ENCODE measurements at places on chromosomes 6 and 20.

- no peak for DNase-seq
Measured at GRCh38 chr6:151213352-151213751, 26.4 kb upstream of the AKAP12 start.

GRCh38 chr20:5840411-5841002 is 90.3 kb downstream of the SHLD1 start:
- no peak for DNase-seq

GRCh38 chr6:114830515-114830914 is 487.7 kb upstream of the HS3ST5 start:
- no peak for DNase-seq

DNA sequence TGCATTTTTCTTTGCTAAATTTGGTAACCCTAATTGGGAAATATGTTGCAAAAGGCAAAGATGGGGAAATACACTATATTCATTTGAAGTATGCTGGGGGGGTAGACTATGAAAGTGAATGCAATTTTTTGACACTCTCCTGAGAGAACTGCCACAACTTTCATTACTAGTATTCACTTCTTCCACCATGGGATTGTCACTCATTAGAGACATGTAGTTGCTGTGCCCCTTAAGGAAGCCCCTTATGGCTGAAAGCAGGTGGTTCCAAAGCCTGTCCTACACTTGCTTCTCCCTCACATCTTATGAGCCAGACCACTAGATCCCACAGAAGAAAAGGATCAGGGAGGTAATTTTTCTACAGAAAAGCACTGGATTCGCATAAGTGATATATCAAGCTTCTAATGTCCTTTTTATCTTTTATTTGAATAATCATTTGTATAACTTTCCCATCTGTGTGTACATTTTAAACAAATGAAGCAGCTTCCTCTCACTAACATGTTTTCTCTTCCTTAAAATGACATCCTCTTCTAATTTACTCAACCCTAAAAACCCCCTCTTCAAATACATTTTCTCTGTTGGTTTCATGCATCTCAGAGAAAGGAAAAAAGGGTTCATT is 83.8 kb downstream of the GCLC start:
- no peak for DNase-seq

DNA sequence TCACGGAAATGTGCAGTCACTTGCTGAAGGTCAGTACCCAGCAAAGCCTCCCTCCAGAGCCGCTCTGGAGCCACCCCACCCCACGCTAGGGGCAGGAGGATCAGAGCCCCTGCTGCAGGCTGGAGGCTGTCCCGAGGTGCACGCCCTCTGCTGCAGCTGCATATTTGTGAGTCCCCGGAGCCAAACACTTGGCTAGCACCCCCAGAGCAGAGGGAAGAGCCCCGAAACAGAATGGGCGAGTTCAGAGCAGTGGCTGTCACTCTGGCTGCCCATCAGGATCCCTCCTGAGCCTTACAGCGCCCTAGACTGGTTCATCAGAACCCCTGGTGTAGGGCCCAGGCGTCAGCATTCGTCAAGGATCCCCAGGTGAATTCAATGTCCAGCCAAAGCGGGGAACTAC is 9.5 kb upstream of the TULP1 start:
- DNase-seq = no peak

DNA sequence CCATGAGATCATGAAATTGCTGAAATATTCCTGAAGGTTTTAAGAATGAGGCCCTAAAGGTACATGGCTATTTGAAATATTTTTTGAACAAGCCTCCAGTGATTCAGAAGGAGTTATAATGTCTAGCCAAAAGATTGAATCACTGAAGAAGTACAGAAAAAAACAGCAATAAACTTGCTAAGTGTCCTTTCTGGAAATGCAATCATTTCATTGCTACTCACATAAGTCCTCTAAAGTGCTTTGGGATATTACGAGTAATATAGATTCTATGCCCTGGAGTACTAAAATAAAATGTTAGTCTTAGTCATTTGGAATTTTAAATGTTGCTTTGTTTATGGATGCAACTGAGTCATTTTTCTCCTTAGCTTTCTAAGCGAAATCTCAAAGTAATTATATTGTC is 32.7 kb downstream of the CENPW start:
- DNase-seq = no peak

DNA sequence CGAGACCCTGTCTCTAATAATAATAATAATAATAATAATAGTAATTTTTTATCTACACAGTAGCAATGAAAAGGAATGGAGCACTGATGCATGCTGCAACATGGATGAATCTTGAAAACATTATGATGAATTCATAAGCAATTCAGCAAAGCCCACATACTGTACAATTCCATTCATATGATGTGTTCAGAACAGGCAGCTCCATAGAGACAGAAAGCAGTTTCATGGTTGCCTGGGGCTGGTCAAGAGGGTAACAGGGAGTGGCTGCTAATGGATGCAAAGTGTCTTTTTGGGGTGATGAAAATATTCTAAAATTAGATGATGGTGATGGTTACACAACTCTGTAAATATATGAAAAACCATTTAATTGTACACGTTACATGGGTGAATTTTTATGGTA is 43.6 kb downstream of the SLC24A3 start:
- DNase-seq = no peak

DNA sequence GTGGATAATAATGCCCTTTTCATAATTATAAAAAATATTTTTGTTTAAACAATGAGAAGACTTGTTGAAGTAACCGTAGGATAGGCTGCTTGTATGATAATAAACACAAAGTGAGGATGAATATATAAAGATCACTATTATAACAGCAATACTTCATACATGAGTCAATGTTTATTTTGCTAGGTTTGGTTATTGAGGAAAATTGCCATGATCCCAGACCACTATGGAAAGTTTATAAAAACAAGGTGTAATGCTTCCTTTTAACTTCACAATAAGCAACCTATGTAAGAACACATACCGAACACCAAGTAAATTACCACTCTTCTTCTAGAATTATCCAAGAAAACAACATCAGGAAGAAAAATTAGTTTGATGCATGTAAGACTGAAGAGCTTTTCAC is 495.3 kb upstream of the RNF217 start:
- no peak for DNase-seq

- no peak for DNase-seq
Measured at GRCh38 chr6:93059911-93060310, 359.4 kb downstream of the EPHA7 start.

GRCh38 chr6:162230147-162230752 is 497.3 kb downstream of the PRKN start:
- no peak for DNase-seq

DNA sequence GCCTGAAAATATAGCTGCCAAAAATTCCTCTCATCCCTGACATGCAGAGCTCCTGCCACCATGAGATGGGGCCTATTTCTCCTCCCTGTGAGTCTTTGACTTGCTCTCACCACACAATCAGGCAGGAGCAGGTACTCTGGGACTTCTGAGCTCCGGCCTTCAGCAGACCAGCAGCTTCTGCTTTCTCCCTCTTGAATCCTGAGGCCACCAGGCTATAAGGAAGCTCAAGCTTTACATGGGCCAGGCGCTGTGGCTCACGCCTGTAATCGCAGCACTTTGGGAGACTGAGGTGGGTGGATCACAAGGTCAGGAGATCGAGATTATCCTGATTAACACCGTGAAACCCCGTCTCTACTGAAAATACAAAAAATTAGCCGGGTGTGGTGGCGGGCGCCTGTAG is 238.7 kb upstream of the RREB1 start:
- no peak for DNase-seq

DNA sequence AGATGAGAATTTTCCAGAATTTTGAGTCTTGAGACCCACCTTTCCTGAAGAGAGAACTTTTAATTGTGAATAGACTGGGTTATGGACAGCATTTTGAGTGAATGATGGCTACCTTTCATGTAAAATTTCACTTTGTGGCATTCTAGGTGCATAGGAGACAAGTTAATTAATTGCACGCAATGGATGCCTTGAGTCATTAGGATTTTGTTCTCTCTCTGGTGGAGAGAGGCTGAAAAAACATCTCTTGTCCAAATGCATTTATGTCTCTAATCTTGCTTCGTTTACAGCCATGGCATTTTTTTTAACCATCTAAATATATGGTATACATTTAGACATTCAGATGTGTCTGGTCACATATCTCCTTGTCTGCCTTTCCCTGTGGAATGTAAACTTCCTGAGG is 3.1 kb downstream of the RHAG start:
- no peak for DNase-seq

GRCh38 chr20:38162878-38163875 is 1.9 kb downstream of the TGM2 start:
- DNase-seq = no peak

GRCh38 chr6:1597924-1598323 is 11.8 kb upstream of the FOXC1 start:
- DNase-seq = no peak

GRCh38 chr20:36587388-36588070 is 14.1 kb downstream of the TGIF2 start:
- DNase-seq = no peak

DNA sequence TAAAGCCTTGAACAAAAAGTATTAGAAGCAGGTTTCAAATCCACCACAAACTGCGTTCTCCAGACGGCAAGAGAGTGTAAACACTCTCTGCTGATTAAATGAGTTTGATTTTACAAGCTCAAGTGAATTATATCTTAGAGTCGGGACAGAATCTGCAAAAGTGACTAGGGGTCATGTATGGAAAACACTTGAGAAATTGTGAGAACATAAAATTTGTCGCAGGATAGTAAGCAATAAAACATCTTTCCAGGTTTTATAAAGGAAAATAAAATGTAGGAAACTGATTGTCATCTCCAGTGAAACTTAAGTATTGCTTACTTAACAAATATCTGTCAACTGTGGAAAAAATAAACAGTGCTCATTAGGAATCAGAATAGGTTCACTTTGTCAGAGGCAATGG is 374.2 kb downstream of the ARHGAP18 start:
- DNase-seq = no peak

GRCh38 chr6:152271776-152272464 is 365.2 kb downstream of the SYNE1 start:
- DNase-seq = no peak

- no peak for DNase-seq
Measured at GRCh38 chr20:2536560-2536986, at the start of gene TMC2. TMC2 (plus strand) TSS chr20:2536573; CDS start chr20:2536622, 49 bp downstream.

GRCh38 chr6:166559211-166559610 is 27.3 kb downstream of the RAMACL start:
- DNase-seq = no peak

DNA sequence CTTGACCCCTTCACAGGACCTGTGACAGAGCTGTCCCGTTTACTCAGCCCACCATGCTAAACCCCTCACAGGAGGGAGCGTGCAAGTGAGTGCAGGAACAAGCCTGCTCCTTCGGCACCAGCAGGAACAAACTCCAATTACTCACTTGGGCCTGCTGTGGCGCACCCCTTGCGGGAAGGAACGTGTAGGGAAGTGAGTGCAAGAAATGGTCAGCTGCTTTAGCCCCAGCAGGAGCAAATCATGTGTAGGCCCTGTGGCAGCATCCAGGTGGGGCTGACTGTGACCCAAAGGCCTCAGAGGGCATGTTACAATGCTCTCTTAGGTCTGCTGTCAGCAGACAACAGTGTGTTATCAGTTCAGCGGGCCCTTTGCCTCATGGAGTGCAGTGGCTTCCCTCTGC is 574.4 kb downstream of the PRKN start:
- no peak for DNase-seq

DNA sequence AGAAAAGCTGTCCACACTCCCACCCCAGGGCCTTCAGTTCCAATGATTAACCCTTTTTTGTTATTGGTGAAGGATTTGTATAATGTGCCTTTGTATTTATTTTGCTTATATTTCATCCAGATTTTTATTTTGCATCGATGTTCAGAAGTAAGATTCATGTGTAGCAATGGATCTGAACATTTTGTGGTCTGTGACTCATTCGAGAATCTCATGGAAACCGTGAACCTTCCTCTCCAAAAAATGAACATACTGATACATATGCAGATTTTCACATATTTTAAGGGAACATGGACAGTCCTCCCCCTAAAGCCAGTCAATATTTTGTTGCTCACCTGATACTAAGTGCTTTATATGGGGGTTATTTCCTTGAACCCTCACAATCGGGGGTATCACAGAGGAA is 421.8 kb upstream of the SOX4 start:
- no peak for DNase-seq

GRCh38 chr6:21742238-21742660 is 148.7 kb downstream of the SOX4 start:
- DNase-seq = no peak

DNA sequence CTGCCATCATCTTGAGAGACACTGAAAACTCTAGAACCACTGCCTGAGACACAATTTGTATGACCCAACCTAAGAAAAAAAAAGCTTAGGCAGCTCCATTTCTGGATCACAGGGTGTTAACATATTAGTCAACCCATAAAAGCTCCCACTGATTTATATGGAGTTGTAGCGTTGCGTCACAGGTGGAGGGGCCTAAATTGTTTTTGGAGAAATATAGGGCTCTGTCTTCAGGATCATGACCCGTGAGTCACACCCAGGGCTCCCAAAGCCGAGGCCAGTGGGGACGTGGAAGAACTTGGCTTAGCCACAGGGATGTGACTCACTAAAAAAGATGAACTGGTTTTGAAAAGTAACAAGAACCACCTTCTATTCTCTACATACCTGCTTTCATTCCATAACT is 116.5 kb upstream of the BMP2 start:
- DNase-seq = no peak

DNA sequence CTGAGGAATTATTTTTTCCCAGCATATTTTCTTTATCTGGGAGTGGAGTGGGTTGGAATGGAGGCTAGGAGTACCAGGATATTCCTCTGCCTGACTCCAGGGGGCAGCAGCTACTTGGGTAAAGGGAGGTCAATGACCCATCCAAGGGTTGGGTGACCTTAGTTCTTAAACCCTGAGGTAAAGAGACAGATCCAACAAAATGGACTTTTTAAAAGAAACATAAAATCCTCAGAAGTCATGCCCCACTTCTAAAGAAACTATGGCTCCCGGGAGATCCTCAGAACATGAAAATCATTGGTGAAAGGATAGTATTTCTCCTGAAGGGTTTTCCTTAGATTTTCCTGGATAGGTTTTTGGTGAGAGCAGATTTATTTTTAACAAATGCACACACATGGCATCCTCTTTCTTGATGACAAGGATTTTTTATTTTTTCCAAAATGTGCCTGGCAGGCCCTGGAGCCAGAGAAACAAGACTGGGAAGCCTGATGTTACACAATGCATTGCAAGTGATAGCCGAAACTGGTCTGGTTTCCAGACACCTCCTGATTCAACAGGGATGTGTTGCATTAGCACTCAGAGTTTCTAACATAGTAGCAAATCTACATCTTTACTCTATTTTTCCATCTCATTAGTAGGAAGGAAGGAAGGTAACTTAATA is 240.9 kb upstream of the BTBD3 start:
- DNase-seq = no peak

GRCh38 chr6:429515-430121 is 38.1 kb downstream of the IRF4 start:
- DNase-seq = no peak

DNA sequence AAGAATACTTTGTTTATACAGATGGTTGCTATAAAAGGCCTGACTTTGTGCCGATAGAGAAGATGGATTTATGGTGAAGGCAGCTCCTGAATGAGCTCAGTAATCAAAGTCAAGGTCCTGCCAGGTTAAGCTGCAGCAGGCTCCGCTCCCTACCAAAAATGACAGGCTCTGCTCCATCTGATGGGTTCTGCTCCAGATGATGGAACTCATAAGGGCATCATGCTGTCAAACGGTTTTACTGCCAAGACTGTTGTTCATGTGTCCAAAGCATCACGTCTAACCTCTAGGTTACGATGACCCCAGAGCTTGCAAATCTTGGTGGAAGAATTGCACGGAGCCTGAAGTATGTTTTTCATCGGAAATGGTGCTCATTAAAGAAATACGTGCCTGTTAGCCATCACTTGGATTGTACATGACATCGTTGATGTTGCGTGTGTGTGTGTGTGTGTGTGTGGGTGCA is 19.2 kb upstream of the PTGIS start:
- DNase-seq = no peak

- DNase-seq = no peak
Measured at GRCh38 chr20:6108330-6108729, 14.5 kb downstream of the FERMT1 start.
